Activated T-cell treated with anti-CD3 and anti-CD28 coated beads, Interleukin-2, amount 50 U/mL, for 1 hour (primary cell): ENCODE measurements at places on chromosomes 5 and 9.

DNA sequence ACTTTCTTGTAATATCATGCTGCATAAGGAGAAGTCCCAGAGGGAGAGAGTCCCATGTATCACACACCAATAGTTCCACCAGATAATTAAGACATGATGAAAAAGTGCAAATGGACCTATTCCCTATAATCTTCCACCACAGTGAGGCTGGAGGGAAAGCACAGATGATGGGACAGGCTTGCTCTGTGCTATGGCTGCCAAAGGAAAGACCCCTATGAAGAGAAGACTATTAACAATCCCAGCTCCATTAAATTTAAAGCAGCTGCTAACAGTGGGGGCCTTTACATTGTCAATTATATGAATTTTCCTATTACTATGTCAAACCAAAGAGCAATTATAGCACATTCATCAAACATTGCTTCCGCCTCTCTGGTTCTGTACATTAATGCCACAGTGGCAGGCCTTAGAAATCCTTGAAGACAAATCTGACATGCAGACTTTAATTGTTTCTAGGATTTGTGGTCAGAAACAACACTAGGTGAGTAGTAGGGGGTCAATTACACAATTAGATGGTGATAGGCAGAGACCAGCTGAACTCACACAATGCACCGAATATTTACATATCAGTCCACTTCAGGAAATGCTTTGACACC, 551.3 kb downstream of the TLE1 start:
- no peak for DNase-seq

- DNase-seq, result no peak
These were observed 1.4 kb upstream of the IPPK start for GRCh38 chr9:92671323-92671722.

- no peak for DNase-seq
These were observed 165.4 kb downstream of the AUH start for GRCh38 chr9:91196103-91196950.

- no peak for DNase-seq
These were observed 95.7 kb upstream of the CTSL start for GRCh38 chr9:87630266-87630665.

- DNase-seq, result no peak
These were observed 20.2 kb downstream of the NIPSNAP3B start for GRCh38 chr9:104784098-104784497.

DNA sequence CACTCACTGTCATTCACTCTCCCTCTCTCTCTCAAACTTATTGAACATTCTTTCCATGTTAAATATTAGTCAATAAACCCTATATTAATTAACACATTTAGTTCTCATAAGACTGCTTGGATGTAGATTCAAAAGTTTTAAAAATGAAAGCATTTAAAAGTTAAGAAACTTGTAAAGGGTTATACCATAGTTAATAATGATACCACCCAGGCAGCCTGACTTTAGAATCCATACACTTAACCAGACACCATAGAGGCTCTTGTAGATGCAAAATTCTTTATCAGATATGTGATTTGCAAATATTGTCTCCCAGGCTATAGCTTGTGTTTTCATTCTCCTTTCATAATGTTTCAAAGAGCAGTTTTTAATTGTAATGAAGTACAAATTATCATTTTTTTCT, 335.8 kb upstream of the ACTBL2 start:
- no peak for DNase-seq

DNA sequence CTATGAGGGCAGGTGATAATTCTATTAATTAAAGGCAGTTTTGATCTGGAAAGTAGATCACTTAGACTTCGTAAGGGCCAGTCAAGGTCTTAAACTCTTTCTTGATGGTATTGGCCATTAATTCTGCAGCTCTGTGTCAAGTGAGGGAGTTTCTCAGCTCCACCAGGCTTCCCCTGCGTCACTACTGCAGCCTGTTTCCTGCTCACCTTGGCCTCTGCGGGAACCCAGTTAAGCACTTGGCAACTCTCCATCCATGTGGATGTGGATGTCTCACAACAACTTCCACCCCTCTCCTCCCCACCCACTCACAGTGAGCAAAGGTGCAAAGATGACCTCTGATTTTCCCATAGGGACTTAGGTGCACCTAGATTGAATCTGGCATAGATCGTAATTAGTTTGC, 191.6 kb downstream of the PLK2 start:
- DNase-seq, result no peak

DNA sequence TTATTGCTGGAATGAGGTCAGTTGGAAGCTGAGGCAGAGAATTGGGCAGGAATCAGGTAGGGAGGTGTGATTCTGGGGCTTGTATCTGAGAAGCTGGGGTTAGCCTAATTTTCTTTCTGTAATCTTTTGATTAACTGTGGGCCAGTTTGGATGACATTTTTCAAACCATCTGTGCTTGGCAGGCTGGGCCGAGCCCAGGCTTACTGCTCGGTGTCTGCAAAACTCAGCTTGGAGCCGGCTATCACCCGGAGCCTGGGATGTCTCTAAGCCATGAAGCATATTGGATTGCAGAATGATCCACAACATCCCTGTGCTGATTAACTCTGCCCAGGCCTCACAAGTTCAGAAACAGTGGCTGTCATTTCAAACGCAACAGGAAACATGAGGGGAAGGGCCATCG, 26.5 kb downstream of the KCNMB1 start:
- no peak for DNase-seq

- no peak for DNase-seq
These were observed 822.5 kb downstream of the PTPRD start for GRCh38 chr9:9790216-9790872.

- DNase-seq, result no peak
These were observed 11.0 kb downstream of the PRXL2C start for GRCh38 chr9:96644137-96644536.

DNA sequence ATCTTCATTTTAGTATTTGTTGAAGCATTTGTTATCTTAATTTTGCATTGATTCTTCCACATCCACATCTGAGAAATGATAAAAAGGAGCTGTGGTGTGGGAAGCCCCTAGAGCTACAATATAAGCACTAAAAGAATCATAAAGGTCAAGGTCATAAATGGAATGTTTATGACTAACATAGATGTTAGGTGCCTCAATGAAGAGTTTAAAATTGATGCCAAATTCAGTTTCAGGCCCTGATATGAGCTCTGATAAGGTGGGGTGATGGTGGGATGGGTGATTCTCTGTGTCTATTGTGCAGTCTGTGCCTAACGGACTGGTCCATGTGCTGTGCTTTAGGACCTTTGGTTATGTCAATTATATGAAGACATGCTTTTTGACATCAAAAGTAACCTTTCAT, 61.2 kb upstream of the CAMK4 start:
- no peak for DNase-seq

GRCh38 chr9:75104607-75105006, 16.3 kb downstream of the OSTF1 start:
- no peak for DNase-seq

GRCh38 chr5:171387970-171388815, 544 bp downstream of the NPM1 start:
- peak; percentile 79 for DNase-seq

DNA sequence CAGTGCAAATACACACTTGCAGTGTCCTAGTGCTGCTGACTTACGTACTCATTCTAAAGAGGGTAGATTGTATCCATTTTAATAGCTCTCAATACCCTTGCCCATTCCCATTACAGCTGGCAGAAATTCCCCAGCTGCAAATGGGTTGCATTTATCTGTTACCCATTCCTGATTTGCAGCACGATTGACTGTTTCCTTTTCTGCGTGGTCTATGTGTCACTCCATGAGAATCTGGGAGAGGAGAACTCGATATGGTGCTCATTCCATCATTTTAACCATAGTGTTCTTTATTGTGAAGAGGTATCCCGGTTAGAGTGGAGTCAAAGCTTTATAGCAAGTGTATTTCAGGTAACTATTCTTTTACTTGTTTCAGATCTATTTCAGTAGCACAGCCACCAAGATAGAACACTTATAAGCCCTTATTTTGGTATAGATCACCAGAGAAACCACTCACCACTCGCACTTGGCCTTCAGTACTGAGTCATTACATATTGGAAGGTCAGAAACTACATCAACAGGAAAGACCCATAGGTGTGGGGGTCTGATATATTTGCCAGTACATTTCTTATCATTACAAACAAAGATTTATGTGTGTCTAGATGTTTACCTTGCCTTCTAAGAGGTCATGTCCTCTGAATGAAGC, 139.5 kb downstream of the MUSK start:
- no peak for DNase-seq

DNA sequence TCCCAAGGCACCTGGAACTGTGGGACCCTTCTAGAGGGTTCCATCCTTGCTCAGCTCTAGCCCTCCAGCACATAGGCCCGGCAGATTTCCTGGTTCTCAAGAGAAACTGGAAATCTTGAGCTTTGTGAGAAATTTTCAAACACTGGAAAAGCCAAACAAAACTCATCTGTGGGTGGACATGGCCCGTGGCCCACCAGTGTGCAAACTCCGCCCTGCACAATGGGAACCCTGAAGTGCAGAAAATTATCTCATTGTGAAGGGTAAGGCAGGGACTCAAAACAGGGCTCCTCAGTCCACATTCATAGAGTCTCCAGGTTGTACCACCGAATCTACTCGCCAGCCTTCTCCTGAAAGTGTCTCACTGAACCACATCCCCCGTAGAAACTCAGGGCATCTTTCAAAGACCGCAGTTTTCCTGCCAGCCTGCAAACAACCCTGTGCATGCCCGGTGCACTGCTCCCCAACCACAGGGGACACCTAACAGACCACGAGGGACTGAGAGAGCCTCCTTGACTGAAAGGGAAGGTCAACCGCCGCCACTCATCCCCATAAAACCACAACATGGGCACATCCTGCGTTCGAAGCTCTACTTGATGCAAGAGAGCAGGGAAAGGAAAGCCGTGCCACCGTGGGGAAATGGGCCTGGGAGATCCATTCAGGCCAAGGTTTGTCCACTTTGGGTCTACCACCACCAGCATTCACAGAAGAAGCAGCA, 18.1 kb downstream of the ADAMTS2 start:
- DNase-seq, result no peak

- DNase-seq, result no peak
These were observed 6.9 kb upstream of the ZBTB5 start for GRCh38 chr9:37471942-37472684.

- no peak for DNase-seq
These were observed 17.0 kb upstream of the MVB12B start for GRCh38 chr9:126309427-126310189.

DNA sequence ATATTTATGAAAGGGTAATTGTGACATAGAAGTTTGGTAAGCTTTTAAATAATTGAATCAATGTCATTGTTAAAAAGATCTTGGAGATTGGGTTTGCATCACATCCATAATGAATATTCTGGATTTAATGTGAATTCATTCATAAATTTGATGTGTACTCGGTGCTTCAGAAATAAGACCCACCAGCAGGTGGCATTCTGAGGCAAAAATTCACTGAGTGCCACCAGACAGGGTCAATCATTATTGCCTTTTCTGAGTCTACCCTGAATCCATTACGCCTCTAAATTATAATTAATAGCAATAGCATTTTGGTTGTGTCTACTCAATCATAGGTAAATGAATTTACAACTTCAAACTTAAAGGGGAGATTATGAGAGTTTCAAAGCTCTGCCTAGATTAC, 1.0 kb downstream of the TRPC7 start:
- DNase-seq, result no peak

- no peak for DNase-seq
These were observed 486.2 kb downstream of the DMAC1 start for GRCh38 chr9:7313389-7313788.

GRCh38 chr9:90070931-90071660, 466.3 kb downstream of the GADD45G start:
- DNase-seq, result no peak

GRCh38 chr9:99368341-99369326, 146.6 kb downstream of the SEC61B start:
- no peak for DNase-seq
